Thymus (tissue), 14 donors: ENCODE measurements at places on chromosomes 6 and 20.

- DNase-seq: no peak
Observed at GRCh38 chr6:132933090-132933489, 118.7 kb downstream of the RPS12 start.

- no peak for DNase-seq
Observed at GRCh38 chr6:111806561-111807497, 66.4 kb downstream of the FYN start.

DNA sequence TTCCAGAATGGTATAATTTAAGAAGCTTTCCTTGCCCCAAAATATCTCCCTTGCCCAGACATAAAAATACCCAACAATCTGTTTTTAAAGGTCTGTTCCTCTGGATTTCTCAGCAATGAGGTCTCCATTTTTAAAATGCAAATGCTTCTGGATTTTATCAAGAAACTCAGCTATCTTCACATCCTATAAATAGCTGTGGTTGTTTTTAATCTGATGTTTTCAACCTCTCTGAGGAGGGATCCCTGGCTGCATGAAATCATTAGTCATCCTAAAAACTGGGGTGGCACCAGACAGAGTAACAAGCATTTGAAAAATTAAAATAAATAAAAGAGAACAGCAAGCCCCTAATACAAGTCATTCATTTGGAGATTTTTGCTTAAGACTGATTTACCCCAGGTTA lies 168.5 kb upstream of the ID4 start:
- no peak for DNase-seq

- DNase-seq: no peak
Observed at GRCh38 chr20:64115171-64115911, 8.0 kb upstream of the NPBWR2 start.

- DNase-seq: no peak
Observed at GRCh38 chr6:27451660-27452390, 21.1 kb downstream of the ZNF184 start.

DNA sequence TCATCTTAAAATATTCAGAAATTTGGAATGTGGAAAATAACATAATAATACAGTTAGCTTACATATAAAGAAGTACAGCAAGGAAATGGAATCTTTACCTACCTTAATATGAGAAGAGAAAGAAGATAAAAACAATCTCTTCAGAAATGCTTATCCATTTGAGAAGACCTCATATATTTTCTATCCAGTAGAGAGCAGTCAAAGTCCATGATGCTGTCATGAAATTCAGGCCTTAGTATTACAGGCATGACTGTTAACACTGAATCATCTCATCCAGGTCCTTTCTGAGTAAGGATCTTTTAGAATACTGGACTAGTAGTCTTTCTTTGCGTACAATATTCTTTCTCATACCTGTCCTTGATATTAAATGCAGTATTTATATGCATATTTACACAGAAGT lies 713.4 kb downstream of the CD109 start:
- DNase-seq: no peak

DNA sequence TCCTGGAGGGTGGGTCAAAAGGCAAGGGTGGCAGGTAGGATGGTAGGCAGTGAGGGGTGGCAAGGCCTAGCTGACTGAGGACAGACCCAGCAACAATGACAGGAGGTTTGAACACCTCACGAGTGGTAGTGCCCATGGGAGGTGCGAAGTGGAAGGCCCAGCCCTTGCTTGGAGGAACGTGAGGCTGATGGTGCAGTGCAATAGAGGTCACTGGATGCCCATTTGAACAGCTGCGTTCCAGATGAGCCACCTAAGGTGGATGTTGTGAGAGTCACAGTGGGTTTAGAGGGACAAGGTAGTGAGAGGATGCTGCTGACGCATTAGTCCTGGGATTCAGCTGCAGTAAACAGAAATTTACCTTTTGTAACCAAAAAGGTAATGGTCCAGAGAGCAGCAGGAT lies 15.6 kb downstream of the TMEM74B start:
- no peak for DNase-seq

DNA sequence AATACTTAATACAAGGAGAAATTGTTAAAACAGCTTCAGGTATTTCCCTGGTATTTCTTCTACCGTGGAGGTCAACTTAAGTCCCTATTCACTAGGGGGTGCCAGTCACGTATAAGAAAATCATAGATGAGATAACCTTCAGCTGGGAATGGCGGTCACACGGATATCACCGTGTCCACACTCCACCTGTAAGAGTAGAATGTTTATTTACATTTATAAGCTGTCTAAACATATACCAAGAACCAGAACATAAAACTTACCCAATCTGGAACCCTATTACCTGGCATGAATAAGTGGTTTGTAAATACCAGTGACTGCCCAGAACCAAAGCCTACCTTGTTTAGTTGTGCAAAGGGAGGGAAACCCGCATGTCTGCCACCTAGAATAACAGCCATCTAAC lies 1.9 kb upstream of the ELOVL4 start:
- DNase-seq: peak; percentile 84

DNA sequence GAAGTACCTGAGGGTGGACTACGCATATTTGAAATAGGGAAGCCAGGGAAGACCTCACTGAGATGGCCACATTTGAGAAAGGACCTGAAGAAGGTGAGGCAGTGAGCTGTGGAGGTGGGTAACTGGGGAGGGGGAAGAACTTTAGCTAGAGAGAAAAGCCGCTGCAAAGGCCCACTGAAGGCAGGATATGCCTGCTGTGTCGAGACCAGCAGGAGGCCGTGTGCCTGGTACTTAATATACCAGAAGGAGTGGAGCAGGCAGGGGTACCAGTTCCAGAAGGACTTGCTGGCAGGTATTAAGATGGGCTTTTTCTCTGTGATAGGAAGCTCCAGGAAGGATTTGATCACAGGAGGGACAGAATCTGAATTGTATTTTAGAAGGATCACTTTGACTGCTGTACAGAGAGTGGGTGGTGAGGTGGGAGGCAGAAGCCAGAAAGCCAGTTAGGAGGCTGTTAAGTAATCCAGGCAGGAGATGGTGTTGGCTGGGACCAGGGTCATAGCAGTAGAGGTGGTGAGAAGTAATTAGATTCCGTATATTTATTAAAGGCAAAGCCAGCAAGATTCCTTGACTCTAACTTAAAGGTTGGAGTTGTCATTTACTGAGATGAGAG lies 54.2 kb upstream of the FANCE start:
- DNase-seq: no peak

DNA sequence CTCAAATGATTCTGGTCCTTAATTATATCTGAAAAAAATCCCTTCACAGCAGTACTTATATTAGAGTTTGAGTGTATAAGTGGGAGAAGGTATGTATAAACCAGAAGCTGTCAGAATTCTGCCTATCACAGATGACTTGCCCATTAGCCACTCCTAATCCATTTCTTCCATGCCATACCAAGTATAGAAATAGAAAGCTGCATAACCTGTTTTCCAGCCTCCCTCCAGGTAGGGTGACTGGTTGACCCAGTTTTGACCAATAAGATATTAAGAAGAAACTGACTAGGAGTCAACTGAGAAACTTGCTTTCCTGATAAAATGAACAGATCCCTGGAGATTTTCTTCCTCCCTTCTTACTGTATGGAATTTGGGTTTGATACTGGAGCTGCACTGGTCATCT lies 112.2 kb upstream of the GRIK2 start:
- no peak for DNase-seq

DNA sequence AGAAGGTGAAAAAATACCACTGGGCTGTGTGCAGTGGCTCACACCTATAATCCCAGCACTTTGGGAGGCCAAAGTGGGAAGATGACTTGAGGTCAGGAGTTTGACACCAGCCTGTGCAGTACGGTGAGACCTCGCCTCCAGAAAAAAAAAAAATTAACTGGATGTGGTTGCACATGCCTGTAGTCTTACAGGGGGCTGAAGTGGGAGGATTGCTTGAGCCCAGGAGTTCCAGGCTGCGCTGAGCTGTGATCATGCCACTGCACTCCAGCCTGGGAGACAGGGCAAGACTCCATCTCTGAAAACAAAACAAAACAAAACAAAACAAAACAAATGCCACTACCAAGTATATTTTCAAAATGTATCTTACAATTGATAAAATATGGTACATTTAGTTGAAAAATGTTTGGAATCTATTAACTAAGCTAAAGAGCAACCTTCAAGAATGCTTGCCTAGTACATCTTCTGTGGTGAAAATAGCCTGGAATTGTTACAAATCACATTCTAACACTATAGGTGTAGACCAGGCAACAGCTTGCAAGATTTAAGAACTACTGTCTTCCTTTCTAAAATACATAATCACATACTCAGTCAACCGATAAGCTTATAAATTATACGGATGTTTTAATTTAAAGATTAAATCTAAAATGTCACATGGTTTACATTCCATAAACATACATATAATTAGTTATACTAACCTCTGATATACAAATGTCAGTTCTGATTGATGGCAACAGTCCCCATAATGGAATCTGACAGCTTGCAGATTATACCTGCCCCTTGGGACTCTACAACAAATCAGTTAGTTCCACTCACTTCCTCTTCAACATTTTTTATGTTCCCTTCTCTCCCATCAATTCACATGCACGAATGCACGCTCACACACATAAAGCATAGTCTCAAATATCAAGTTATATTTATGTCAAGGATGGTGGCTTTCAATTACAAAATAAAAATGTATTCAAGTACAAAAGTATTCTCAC lies 150.8 kb downstream of the ASCC3 start:
- DNase-seq: no peak

GRCh38 chr6:126625019-126625418 lies 285.1 kb downstream of the CENPW start:
- DNase-seq: no peak

GRCh38 chr6:137076277-137077068 lies 31.7 kb upstream of the IL20RA start:
- DNase-seq: peak; percentile 56
